ENCODE measurements at places on chromosomes 13 and 19. TPM values are rescaled to one million over a fixed set of nuclear protein-coding genes. Genes with fewer than 3 reads are reported as not detected.

The PNMA8B gene
- 0.43 TPM for total RNA-seq

The DPF1 gene
- total RNA-seq = 3.5 TPM

The ZNF600 gene
- 5.6 TPM for total RNA-seq

The PSG4 gene
- total RNA-seq = 121 TPM

The CGB7 gene
- total RNA-seq = under 0.01 TPM

The VSTM2B gene
- not detected for total RNA-seq

The GZMM gene
- 0.43 TPM for total RNA-seq

The CYP4F8 gene
- under 0.01 TPM for total RNA-seq

The TPTE2 gene
- under 0.01 TPM for total RNA-seq

The C19orf38 gene
- total RNA-seq = not detected

The DPRX gene
- not detected for total RNA-seq

The CEACAM8 gene
- not detected for total RNA-seq

The DAND5 gene
- total RNA-seq = not detected

The CBARP gene
- total RNA-seq = 6.0 TPM

The CLEC4M gene
- total RNA-seq = not detected

The ACER1 gene
- not detected for total RNA-seq
